Fibroblast of skin of right biceps (primary cell): ENCODE measurements at places on chromosomes 3 and 15.
A peak's percentile ranks its signal among the peaks of the same experiment; 100 is the strongest.

- peak; percentile 91 for DNase-seq
Measured at GRCh38 chr3:189908646-189909045, 212.1 kb downstream of the P3H2 start.

DNA sequence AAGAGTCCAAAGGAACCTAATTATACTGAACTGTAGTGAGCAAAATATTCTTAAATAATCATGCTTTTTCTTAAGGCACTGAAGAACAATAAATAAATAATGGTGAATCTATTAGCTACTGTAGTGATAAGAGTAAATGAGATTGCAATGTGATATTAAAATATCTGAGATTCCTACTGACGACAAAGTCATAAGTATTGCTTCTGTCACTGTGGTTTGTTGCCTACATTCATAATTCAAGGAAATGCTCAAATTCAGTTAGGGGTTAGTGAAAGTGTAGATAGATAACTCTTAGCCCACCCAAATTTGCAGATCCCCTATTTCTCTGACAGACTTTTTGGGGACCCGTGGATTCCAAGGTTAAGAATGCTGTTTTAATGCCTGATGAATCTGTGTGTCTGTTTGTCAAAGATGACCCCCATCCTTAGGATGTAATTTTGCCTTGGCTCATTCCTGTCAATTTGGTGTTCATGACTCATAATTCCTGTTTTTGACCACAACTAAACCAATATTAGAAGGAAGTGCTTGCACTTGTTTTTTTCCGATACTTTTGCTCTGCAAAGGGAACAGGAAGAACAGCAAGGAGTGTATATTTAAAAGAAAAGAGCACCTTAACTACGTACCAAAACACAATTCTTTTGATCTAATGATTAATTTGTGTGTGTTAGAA lies 86.7 kb downstream of the MAGI1 start:
- DNase-seq = peak; percentile 70

DNA sequence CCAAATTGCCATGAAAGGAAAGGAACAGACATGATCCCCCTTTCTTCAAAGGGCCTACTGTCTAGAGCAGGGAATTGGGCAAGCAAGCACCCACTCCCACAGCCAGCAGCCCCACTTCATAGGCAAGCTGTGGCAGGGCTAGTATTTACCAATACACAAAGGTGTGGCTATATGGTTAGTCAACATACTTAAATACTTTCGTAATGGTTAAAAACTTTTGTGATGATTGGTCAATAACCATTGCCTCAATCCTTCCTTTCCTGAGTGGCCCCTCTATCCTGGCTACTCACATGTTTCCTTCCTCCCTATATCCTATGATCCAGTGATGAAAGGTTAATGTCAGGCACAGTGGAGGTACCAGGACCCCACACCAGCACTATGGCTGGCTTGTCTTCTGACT lies 30.1 kb upstream of the ARL8B start:
- no peak for DNase-seq

GRCh38 chr3:194736896-194737600 lies 51.4 kb downstream of the FAM43A start:
- no peak for DNase-seq

DNA sequence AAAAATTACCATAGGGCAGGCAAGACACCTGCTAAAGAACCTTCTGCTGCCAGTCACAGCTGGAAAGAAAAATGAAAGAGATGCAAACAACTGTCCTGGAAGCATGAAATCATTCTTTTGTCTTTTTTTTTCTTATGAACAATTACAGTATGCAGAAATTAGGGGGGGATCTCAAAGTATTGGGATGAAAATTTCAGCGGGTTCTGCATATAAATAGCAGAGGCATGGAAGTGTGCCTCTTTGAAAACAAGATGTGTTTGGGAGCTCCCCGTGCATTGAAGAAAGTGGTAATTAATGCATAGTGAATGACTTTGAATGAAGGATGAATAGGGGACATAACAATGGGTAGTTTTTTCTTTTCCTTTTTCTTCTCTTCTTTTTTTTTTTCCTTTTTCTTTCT lies 431.2 kb downstream of the SOX2 start:
- DNase-seq = no peak

DNA sequence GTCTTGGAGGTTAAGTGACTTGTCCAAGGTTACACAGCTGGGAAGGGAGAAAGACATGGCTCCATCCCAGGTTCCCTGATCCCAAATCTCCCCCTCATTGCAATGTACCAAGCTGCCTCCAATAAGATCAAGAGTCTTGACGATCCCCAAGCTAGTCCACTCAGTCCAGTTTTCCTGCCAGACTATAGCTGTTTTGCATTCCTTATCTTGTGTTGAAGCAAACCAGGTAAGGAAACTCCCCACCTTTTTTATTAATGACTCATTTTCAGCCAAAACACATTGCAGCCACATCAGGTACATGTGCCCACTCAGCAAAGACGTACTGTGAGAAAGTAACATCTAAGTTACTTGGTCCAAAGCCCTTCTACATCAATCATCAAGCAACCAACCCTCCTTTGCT lies 41.9 kb downstream of the LIPC start:
- peak; percentile 81 for DNase-seq
